ENCODE measurements at places on chromosomes 5 and 9. TPM values are rescaled to one million over a fixed set of nuclear protein-coding genes. Genes with fewer than 3 reads are reported as not detected.

Gene TMEM161B
- polyA plus RNA-seq = 12.9 TPM

Gene GBA2
- polyA plus RNA-seq = 81.5 TPM

Gene C5
- polyA plus RNA-seq = not detected

Gene F12
- not detected for polyA plus RNA-seq

Gene TEX48
- polyA plus RNA-seq = not detected

Gene TAF1L
- 0.05 TPM for polyA plus RNA-seq

DNA sequence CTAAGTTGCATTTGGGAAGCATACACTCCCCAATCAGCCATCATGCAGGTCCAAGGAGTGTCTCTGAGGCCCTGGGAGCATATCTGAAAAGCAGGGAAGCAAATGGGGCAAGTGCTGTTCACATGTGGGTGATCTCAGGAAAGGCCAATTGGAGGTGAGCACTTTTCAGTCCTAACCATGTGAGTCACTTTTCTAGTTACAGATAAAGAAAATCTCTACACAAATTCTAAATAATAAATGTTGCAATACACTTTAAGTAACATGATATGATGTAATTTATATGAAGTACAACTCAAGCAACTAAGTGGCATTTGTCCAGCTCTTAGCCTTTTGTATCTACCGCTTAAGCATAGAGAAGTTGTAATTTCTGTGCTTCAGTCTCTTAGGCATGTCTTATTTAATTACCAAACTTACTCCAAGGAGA, 18.4 kb downstream of the ADAMTS16 start:
- DNase-seq = no peak

GRCh38 chr9:98107926-98108325, 11.1 kb downstream of the TRIM14 start:
- no peak for DNase-seq

DNA sequence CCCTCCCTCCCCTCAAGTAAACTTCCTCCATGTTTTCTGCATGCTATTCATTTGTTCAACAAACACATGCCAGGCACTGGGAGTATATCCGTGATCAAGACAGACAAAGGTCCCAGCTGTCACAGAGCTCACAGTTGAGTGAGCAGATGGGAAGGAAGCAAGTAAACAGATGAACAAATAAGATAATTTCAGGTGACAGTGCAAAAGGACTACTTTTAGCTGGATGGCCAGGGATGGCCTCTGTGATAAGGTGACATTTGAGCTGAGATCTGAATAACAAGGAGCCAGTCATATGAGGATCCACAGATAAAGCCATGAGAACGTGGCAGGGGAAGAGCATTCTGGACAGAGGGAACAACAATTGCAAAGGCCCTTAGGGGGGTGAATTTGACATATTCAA, 121.7 kb upstream of the RAD23B start:
- no peak for DNase-seq

DNA sequence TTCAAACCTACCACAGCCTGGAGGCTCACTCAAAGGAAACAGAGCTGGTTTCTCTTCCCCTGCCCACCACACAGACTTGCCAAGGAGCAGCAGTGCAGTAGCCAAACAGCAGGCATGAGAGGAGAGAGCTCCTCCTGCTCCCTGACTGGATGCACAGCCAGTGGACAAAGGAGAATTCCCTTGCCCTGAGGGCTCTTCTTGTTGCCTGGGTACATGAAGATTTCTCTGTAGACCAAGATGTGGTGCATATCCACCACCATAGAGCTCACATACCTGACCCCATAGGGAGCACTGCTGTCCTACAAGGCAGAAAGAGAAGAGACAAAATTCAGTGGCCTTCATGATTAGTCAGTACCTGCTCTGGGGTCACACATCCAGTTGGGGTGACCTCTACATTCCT, 56.3 kb upstream of the SPATA31E1 start:
- no peak for DNase-seq

- DNase-seq = no peak
These were observed 5.4 kb upstream of the LHX6 start for GRCh38 chr9:122234022-122234748.

GRCh38 chr5:129459777-129460671, at the start of gene ADAMTS19:
TSS of gene ADAMTS19 (plus strand) at chr5:129460298. CDS start at chr5:129460392, 94 bp downstream.
- DNase-seq = peak; percentile 66

DNA sequence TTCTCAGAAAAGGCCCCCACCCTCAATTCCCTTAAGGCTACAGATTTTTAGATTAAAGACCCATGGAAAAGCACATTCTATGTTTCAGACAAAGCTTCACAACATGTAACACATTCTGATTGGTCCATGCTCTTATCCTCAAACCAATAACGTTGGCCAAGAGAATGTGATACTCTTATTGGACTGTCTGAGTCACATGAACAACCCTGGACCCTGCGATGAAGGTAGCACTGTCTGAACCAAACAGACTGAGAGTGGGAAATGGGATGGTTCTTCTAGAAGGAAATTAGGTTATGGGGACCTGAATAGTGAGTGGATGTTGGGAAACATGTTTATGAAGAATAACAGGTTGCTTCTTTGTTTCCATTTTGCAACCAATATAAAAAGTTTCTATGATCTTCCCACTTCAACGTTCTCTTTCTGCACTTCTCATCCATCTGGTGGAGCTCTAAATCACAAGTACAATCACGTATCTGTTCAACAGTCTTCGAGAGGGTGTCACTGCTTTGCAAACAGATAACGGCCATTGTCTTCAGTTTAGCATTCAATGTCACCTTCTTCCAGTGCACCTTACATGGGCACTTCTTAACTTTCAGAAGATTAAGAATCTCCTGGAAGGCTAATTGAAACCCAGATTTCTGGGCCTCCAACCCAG, 81.6 kb downstream of the PTCH1 start:
- no peak for DNase-seq

DNA sequence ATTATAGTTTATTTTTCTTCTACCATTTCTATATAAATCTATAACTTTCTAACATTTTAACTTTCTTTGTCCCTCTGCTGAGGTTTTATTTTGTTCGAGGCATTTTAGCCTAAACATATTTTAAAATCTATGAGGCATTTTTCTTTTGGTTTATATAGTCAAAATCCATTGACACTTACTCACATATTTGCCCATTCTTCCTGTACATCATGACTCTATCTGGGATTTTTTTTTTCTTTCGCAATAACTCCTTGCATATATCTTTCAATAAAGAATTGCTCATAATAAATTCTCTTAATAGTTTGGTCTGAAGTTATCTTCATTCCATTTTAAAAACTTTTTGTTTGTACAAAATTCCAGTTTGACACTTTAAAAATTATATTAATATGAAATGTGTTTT, 632.3 kb downstream of the TLE4 start:
- no peak for DNase-seq

DNA sequence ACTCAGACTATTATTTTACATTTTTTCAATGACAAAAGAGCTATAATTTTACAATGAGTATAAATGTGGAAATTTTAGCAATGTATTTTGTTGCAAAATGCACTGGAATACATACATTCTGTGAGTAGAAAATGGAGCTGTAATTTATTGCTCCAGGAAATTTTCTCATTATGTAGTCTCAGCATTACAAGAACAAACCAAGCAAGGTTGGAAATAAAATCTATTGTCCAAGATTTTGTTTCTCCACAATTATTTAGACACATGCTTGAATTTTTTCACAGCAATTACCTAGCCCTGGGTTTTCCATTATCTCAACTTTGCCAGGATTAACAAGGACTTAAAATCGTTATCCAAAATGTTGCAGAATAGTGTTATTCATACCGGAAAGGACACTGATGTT, 820.1 kb downstream of the CDH12 start:
- DNase-seq = peak; percentile 31

- no peak for DNase-seq
These were observed 156.0 kb upstream of the CDKN2B start for GRCh38 chr9:22165144-22165543.

DNA sequence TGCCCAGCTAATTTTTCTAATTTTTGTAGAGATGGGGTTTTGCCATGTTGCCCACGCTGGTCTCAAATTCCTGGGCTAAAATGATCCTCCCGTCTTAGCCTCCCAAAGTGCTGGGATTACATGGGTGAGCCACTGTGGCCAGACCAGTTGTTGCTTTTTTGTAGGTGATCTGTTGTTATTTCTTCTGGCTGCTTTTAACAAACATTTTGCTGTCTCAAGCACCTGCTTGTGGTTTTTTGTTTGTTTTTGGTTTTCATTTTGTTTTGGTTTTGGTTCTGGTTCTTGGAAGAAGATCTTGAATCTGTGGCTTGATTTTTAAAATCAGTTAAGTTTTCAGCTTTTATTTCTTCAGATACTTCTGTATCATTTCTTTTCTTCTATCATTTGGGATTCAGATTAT, 21.1 kb downstream of the ERCC6L2 start:
- no peak for DNase-seq

DNA sequence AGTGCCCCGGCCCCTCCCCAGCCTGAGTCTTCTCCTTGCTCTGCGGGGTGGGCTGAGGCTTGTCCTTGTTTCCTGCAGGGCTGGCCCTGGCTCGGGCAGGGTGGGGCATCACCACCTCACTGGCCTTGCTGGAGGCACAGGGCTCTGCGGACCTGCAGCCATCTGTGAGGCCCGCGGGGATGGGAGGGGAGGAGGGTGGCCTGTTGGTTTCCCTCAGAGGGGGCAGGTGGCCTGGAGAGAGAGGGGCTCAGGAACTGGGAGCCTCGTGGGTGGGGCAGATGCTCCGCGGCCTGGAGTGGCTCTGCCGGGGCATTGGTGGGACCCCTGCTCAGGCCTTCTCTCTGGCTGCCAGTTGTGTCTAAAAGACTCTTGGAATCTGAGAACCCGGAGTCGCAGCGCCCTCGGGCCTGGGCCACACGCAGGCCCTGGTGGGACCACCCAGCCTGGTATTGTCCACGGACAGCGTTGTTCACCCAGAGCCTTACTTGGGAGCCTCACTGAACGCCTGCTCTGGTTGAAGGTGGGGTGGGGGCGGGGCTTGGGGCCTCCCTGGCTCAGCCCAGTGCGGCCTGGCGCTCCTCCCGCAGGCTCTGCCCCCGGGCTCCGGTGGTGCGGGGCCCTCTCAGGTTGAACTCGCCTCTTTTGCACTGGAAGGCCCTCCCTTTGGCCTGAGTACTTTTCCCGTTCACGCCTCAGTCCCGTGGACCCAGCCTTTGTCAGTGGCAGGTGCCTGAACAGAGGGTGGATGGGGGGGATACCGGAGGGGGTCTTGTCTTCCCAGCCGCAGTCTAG, 111.3 kb downstream of the RXRA start:
- no peak for DNase-seq

- DNase-seq = no peak
These were observed 53.7 kb downstream of the PLAC8L1 start for GRCh38 chr5:146051678-146052077.

DNA sequence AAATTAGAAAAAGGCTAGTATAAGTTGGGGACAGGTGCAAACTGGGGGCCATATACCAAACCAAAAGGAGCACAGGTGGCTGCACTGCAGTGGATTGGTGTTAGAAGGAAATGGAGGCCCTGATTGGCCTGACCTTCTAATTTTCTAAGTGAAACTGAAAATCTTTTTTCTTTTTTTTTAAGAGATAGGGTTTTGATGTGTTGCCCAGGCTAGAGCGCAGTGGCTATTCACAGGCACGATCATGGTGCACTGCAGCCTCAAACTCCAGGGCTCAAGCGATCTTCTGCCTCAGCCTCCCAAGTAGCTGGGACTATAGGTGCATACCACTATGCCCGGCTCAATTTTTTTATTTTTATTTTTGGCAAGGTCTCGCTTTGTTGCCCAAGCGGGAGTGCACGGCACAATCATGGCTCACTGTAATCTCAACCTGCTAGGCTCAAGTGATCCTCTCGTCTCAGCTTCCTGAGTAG, 9.8 kb upstream of the CCDC69 start:
- DNase-seq = no peak

GRCh38 chr5:169099801-169100734, 200.9 kb downstream of the SLIT3 start:
- no peak for DNase-seq

DNA sequence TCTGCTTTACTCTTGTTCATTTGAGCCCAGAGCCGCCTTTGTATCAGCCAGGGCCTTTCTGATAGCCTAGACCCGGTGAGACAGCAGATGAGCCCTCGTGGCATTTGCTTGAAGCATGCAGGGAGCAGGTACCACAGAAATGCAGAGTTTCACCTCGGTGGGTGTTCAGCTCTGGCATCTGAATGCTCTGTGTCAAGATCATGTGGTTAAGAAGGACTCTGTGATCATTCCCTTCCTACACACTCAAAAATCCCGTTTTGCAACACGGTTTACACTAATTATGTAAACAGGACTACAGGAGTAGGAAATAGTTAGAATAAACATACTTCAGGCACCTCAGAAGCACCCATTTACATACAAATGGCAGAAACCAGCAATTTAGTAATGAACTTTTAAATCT, 67.2 kb downstream of the MVB12B start:
- no peak for DNase-seq

DNA sequence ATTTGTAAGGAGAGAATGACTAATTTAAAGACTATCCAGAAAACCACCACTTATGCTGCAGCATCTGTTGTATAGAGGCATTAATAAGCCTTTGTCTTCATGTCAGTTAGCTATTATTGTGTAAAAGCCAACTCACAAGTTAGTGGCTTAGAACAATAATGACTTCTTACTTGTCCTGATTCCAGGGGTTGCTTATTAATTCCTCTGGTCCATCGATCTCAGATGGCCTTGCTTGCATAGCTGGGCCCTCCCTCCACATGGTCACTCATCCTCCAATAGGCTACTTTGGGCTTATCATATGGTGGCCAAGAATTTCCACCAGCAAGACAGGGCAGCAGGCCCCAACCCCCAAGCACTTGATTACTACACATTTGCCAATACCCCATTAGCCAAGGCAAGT, 44.5 kb upstream of the STK32A start:
- DNase-seq = no peak

DNA sequence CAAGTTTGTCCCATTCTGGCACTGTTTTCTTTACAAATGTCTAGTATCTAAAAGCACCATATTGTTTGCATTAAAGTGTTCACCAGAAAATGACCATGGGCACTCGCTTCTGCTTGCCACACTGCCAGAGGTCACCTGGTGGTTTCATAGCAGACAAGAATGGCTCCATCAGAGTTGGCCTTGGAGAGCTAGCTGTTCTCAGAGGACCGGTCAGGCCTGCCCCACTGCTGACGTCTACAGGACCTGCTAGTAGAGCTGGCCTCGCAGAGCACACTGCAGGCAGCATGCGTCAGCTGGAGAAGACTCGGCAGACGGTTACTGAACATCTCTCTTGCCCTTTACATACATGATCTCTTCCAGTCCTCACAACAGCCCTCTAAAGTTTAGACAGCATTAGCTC, 8.7 kb upstream of the TLX3 start:
- DNase-seq = no peak

Data from muscle of arm (tissue), 14 donors.